ENCODE measurements at places on chromosomes 3 and 15.

GRCh38 chr3:106588739-106589138 is 719.9 kb upstream of the CBLB start:
- DNase-seq = no peak

DNA sequence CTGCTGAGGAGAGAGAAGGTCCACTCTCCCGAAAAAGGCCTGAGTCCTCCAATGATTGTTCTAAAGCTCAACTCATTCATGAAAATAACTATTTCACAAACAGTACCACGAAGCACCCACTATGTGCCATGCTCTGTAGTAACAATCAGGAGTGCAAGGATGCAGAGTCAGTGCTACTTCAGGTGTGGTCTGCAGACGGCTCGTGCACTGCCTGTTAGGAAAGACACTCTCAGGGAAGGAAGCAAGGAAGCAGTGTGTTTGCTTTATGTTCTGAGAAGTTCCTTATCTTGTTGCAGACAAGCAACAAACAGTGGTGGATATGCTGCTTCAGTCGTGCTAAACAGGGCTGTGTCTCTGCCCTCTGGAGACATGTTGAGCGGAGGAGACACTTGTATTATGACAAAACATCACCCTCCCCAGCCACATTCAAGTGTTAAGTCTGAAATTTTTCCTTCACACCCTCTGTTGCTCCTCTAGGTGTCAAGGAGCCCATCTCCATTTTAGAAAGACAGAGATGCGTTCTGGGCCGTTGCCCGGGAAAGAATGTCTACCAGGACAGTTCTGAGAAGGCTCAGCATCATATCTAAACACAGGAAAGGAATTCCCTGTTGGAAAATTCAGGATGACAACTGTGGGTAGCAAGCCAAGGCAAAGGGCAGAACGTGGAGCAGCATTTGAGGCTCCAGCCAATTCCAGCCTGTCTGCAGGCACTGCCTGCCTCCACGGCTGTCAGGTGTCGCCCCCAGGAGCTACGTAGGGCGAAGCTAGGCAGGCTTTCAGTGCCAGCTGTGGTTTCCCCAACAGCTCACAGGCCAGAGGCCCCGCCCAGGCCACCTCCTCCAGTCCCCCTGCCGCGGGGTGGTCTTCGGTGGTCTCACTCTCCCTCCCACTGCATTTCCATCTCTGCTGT is 13.4 kb upstream of the ATP10A start:
- no peak for DNase-seq

- DNase-seq = peak; percentile 10
Observed at GRCh38 chr3:144556392-144556791, 584.8 kb downstream of the DIPK2A start.

DNA sequence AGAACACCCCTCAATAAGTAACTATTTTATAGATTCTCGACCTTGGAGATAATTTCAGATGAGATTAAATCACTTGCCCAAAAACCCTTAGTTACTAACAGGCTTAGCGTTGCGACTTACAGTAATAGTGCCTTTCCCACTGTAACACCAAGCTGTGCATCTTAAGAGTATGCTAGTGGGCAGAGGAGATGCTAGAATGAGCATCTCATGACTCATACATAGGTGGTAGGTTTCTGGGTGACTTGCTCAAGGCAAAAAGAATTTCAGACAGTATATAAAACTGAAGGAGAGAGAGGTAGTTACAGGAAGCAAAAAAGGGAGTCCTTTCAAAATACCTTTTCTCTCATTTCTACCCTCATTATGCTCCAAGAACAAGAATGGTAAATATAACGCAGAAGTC is 3.9 kb downstream of the KATNBL1 start:
- no peak for DNase-seq

GRCh38 chr3:69385723-69386555 is at the start of gene FRMD4B:
Gene FRMD4B (minus strand): TSS chr3:69386088. CDS start chr3:69385989, 99 bp downstream.
- peak; percentile 77 for DNase-seq

DNA sequence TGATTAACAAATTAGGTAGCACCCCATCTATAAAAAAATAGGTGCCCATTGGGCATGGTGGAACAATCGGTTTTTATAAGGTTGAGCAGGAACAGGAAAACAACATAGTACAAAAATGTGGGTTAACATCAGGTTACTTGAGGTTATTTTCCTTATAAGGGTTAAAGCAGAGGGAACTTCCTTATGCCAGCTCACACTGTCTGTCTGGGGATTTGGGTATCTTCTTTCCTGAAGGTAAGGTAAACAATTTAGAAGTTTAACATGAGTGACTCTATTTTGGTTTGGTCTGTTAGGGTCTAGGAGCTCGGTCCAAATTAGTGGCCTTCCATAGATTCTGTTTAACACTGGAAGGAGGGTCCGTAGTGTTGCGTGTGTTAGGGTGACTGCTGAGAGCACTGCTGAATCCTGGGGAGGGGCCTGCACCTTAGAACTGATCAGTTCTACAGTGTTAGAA is 14.7 kb downstream of the CHD2 start:
- DNase-seq = no peak

GRCh38 chr3:184440151-184440550 is 60.3 kb downstream of the CHRD start:
- no peak for DNase-seq

DNA sequence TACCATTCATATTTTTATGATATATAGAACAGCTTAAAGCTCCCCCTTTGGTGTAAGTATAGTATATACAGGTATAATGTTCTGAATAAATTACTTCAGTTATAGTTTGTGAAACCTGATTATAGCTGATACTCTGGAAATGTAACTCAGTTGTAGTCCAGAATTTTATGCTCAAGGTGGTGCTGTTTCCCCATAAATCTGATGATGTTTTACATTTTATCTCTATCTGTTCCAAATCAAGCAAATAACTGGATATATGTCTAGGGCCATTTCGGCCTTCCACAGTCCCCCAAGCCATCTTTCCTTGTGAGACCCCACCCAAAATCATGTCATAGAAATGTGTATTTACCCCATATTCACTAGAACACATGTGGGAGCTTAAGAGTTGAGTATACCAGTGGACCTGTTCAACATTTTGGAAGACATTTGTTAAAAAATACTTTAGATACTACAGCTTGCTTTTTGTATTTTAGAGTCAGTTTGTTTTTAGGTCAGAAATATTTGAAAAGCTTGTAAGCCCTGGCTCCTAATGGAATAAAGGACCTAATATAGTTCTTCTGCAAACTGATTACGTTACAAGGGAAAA is 107.1 kb downstream of the ATG7 start:
- DNase-seq = peak; percentile 83

- DNase-seq = peak; percentile 93
Observed at GRCh38 chr15:64809649-64810496, 15.6 kb downstream of the PIF1 start.

- DNase-seq = no peak
Observed at GRCh38 chr3:98038286-98038685, 3.2 kb upstream of the GABRR3 start.

DNA sequence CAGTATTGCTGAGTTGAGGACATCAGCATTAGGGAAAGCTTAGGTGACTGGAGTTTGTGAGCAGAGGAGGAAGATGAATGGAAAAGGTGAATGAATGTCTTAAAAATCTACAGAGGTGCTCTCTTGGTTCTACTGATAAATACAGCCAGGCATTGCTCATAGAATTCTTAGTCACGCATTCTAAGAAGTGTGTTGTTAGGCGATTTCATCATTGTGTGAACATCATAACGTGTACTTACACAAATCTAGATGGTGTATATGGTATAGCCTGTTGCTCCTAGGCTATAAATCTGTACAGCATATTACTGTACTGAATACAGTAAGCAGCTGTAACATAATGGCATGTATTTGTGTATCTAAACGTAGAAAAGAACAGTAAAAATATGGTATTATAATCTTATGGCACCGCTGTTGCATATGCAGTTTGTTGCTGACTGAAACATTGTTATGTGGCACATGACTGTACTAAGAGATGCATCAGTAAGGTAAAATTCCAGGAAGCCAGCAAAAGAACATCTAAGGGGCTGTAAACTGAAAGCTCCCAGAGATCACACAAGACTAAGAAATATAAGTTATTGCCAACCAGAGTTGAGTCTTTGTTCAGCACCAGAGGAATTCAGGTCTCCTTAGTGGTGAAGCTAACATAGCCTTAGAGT is 42.9 kb upstream of the ASB14 start:
- DNase-seq = no peak

DNA sequence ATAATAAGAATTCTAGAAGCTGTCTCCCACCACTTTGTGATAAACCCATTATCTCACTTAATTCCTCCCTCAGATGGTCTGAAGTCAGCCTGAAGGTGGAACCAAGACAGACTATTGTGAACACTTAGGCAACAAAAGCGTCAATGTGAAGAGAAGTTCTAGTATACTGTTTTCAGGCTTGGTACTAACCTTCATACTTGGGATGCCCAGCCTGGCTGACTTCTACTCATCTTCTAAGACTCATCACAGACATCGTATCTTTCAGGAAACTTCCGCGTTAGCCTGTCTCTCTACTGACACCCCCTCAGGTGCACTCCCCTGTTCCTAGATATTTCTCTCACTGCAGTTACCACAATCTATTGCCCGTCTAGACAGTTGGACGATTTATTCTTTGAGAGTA is 201.2 kb downstream of the SATB1 start:
- no peak for DNase-seq

- no peak for DNase-seq
Observed at GRCh38 chr3:27653803-27654558, 68.1 kb downstream of the EOMES start.

- DNase-seq = peak; percentile 22
Observed at GRCh38 chr3:131907796-131908195, 127.0 kb downstream of the CPNE4 start.

- no peak for DNase-seq
Observed at GRCh38 chr15:77746254-77747174, 113.8 kb upstream of the LINGO1 start.

- no peak for DNase-seq
Observed at GRCh38 chr3:66082679-66083078, 44.0 kb upstream of the MAGI1 start.

DNA sequence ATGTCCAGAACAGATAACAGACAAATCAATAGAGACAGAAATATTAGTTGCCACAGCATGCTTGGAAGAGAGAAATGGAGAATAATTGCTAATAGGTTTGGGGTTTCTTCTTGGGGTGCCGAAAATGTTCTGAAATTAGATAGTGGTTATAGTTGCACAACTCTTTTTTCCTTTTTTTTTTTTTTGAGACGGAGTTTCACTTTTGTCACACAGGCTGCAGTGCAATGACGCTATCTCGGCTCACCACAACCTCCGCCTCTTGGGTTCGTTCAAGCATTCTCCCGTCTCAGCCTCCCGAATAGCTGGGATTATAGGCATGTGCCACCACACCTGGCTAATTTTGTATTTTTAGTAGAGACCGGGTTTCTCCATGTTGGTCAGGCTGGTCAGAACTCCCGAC is 163.3 kb downstream of the PLCH1 start:
- DNase-seq = no peak

DNA sequence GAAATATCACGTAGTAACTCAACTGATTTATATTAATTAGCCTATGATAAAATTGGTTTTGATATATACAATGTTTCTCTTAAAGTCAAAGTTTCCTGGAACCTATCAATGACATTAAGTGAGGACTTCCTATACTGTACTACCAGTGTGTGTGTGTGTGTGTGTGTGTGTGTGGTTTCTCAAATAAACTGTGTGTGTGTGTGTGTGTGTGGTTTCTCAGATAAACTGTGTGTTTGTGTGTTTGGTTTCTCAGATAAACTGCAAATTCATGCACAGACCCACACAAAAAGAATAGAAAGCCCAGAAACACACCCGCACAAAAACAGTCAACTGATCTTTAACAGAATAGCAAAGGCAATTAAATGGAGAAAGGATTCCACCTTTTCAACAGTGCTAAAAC is 14.5 kb upstream of the WDR5B start:
- no peak for DNase-seq

DNA sequence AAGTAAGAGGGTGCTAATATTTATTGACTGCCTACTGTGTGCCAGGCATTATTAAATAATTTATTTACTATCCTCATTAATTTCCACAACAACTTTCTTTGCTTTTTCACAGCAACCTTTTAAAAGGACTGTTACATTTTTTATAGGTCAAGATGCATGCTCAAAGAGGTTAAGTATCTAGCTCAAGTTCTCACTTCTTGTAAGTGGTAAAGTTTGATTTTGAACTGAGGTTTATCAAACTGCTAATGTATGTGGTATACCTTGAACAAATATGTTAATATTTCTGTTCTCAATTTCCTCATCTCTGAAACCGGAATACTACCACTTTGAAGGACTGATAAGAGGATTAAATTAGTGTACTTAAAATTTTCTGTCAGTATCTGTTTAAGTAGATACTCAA is 183.3 kb downstream of the AKAP13 start:
- no peak for DNase-seq

DNA sequence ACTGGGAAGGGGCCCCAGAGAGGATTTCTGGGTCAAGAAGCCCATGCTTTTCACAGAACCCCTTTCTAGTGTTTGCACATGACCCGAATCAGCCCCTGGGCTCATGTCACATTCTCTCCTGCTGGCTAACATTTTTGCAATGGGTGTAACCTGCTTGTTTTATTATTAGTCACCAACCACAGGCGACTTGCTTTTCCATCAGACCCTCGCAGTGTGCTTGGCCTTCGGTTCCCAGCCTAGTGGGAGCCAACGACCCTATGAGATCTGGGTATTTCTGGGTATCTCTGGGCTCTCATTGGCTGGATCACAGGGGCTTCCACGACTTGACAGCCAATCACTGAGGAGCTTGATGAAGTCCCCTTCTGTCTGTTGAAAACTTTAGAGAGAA is 11.0 kb upstream of the FBLN2 start:
- DNase-seq = peak; percentile 92

GRCh38 chr3:158568784-158569183 is 2.2 kb upstream of the MLF1 start:
- no peak for DNase-seq

GRCh38 chr15:54353726-54354125 is 375.5 kb downstream of the UNC13C start:
- no peak for DNase-seq

GRCh38 chr3:32325201-32325600 is 66.5 kb upstream of the CMTM7 start:
- no peak for DNase-seq

DNA sequence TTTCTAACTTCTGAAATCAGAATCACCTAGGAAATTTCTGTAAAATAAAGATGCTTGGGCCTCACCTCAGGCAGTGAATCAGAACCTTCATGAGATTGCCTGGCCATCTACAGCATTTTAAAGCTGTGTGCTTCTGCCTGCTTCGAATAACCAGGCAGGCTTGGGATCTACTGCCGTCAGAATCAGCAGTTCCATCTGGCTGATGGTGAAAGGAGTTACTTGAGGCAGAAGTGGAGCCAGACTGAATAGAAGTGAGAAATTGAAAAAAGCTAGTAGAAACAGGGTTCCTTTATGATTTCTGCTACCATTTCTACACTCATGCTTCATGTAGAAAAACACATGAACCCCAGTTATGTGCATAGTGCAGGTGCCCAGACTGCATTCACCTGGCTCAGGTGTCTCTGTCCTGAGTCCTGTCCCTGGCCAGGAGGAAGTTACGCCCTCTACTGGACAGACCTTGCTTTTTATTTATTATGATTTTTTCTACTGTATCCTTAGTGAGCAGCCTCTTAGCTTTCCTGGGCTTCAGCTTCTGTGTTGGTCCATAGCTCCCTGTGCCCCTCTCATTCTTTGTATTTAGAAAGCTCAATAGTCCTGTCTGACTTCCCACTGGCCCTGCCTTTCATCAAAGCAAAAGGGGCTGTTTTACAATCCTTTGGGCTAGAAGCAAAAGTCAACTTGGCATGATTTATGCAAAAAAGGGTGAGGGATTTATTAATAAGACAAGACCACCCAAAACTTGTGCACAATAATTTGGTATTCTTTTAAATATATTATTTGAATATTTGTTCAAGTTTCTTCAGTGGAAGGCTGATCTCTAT is 200.8 kb upstream of the GOLGA6L4 start:
- DNase-seq = no peak
